ENCODE measurements at places on chromosomes 4 and X.

- no peak for DNase-seq
Observed at GRCh38 chr4:106615410-106615945, 246.9 kb upstream of the GIMD1 start.

DNA sequence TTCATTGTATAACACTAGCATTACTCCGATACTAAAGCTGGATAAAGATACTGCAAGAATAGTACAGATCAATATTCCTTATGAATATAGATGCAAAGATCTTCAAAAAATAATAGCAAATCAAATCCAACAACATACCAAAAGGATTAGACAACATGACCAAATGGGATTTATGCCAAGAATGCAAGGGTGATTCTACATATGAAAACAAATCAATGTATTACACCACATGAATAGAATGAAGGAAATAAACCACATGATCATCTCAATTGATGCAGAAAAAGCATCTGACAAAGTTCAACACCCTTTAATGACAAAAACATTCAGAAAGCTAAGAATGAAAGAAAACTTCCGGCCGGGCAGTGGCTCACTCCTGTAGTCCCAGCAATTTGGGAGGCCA, 42.8 kb downstream of the CUL4B start:
- no peak for DNase-seq

GRCh38 chrX:36266155-36266554, 346.6 kb downstream of the CFAP47 start:
- DNase-seq, result no peak

GRCh38 chrX:20515841-20516461, 249.2 kb upstream of the RPS6KA3 start:
- DNase-seq, result no peak

DNA sequence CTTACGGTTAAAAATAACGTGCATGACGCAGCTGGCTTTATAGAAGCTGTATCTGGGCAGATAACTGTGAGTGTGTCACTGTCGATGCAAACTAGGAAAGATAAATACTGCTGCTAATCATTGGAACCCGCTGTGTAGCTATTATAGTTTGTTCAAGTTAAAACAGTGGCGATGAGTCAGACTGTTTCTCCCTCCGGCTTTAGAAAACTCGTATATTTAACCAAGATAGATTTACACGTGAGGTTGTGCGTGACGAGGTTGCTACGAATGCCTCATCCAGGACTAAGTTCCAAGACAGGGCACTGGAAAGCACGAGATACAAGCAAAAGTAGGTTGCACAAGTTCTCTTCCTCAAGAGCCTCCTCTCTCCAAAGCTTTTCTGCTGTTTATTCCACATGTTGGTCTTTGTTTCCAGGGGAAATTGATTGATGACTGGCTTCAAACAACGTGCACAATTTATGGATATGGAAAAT, 270.7 kb downstream of the FBXW7 start:
- no peak for DNase-seq

GRCh38 chrX:40006106-40007017, 91.4 kb downstream of the BCOR start:
- DNase-seq, result no peak

DNA sequence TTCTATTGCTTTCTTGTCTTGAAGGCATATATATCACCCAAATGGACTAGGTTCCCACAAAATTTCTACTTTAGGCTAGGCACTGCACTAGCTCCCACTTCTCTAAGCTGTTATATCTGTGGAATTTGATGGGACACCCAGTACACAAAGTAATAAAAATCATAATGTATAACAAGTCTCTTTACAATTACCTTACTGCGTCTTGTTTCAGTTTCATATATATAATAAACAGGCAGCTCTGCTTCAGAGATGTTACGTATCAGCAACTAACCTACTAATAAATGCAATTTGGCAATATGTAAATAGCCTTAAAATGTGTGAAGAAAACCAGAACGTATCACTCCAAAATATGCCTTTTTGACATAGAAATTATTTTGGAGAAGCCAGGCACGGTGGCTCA, 42.0 kb upstream of the UGDH start:
- no peak for DNase-seq

- DNase-seq, result no peak
Observed at GRCh38 chrX:48972220-48973164, 848 bp upstream of the KCND1 start.

GRCh38 chr4:68272380-68272779, 26.9 kb upstream of the TMPRSS11B start:
- DNase-seq, result no peak

GRCh38 chr4:128776794-128777216, 32.7 kb upstream of the JADE1 start:
- DNase-seq, result no peak

DNA sequence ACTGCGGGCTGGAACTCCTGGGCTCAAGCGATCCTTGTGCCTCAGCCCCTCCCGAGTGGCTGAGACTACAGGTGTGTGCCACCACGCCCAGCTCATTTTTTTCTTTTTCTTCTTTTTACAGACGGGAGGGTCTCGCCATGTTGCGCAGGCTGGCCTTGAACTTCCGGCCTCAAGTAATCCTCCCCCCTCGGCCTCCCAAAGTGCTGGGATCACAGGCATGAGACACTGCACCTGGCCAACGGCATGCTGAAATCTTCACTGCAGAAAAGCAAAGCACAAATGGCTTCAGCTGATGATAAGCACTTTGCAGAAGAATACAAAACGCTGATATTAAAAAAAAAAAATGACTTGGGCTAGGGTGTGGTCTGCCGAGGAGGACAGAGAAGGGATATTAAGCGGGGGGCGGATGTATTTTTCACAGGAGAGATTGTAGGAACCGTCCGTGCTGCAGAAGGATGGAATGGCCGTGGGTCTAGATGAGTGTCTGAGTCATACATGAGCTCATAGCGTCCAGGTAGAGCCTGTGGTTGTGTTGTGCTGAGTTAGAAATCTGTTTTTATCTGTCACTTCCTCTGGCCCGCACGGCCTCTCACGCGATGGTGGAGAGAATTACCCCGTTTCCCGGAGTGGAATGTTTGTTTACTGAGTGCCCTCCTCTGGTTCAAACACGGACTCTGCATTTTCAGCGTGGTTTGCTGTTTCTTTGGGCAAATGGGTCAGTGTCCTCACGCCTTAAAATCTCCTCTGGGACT, 8.5 kb upstream of the AKAP17A start:
- DNase-seq, result peak; percentile 26

GRCh38 chr4:85409251-85409650, 65.7 kb upstream of the ARHGAP24 start:
- DNase-seq, result no peak

DNA sequence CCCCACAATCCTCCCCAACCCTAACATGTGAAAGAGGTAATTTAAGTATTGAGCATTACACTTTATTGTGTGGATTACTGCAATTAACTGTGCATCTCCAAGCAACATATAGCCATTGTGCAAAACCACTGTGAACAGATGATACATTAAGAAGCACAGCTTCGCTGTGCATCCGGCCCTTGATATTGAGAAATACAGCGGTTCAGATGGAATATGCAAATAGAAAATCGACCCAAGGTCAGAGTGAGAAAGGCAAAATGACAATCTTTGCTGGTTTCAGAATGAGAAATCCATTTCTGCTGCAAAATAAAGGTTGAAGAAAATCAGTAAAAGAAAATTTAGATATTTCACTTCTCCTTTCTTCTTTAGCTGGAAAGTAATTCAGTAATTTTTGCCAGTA, 805.9 kb upstream of the GRID2 start:
- DNase-seq, result no peak

DNA sequence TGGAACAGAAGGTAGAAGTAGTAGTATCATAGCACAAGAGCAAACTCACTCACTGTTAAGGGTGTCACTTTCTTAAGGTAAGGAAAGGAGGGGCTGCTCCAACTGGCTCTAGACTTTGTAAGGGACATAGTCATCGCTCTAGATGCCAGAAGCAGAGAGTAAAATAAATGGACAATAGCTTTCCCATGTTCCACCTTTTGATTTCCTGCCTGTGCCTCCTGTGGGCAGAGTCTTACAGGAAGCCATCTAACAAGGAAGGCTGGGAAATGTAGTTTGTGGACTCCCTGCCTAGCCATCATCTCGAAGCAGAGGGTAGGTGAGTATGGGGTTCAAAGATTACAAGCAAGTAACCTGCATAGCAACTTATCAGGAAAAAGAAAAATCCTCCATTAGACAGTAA, 1.7 kb upstream of the METTL14 start:
- DNase-seq, result no peak

GRCh38 chr4:146336410-146336807, 122.1 kb downstream of the REELD1 start:
- DNase-seq, result no peak

- no peak for DNase-seq
Observed at GRCh38 chr4:151316645-151317044, 8.8 kb downstream of the SH3D19 start.

DNA sequence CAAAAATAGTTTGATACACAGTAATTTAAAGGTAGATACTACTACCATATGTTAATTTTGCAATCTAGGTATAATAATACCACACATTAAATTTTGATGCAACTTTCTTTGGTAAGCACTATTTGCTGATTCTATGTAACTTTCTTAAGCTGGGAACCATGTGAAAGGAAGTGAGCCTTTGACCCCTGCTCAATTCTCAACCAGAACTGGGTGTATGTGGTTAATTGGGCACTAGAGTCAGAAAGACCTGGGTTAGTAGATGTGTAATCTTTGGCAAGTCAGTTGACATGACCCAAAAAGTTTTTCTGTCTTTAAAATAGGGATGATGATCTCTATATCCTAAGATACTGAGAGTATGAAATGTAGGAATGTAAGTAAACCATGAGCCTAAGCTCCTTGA, 22.4 kb downstream of the TLR2 start:
- no peak for DNase-seq

- no peak for DNase-seq
Observed at GRCh38 chr4:150973626-150974251, 41.3 kb downstream of the LRBA start.

DNA sequence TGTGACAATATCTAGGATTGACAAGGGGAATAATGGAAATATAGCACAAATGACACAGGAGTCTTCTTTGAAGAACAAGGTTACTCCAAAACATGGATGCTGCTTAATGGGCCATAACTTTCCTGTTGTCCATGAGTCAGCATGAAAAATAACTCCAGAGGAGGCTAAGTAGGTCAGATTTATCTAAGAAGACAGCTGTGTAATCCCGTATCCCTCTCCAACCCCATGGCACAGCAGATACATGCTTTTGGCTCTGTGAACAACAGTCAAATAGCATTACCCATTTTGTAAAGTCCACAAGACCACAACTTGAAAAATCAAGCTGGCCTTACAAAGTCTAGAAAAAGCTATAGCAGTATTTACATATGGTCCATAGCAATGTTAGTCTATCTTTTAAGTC, 2.1 kb upstream of the TMEM131L start:
- DNase-seq, result no peak

- no peak for DNase-seq
Observed at GRCh38 chr4:158411269-158411668, 110.4 kb upstream of the RXFP1 start.

DNA sequence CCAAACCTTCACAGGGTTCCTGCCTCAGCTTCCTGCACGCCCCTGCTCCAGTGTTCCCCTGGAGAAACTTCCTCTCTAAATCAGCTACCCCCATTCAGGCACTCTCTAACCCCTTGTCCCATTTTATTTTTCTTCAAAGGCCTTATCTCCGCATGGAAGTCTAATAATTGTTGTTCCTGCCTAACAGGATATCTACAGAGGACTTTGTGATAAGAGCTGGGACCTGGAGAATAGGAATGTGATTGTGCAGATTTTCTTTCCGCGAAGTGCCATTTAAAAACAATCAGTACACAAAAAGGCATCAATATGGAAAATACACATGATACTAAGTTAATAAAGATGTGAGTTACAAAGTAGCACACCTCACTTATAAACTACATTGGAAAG, 32.6 kb downstream of the LDB2 start:
- DNase-seq, result no peak

- DNase-seq, result no peak
Observed at GRCh38 chr4:87377816-87378215, 13.2 kb downstream of the HSD17B11 start.

GRCh38 chr4:171817026-171817425, 3.8 kb downstream of the GALNTL6 start:
- DNase-seq, result no peak

DNA sequence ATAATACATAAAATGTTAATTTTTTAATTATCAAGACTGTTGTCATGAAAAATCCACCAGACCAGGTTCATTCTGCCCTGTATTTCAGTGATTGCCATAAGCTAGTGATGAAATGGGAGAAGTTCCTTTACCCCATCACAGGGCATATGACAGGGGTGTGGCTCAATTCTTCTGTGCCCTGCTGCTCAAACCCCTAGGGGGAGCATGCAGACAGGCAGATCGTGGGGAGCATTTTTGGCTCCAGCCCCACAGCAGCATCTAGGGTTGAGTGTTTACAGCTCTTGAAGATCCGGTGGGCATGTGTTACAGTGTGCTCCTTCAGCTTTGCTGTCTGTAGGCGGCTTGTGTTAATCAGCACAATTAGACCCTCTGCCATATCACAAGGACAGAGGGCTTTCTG, 700.7 kb downstream of the PCDH18 start:
- no peak for DNase-seq

DNA sequence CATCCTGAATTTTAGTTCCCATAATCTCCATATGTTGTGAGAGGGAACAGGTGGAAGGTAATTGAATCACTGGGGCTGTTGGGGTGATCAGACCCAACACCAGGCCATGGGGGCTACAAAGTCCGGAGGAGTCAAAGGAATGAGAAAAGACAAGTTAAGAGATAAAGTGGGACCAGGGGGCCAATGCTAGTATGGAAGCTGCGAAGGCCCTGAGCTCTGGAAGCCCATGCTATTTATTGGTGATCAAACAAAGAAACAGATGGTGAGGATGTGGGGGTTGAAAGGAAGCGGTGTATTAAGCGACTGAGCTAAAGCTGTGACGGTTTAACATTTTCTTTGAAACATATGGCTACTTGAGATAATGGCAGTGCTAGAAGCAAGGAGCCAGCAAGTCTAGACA, 132.8 kb downstream of the PDGFC start:
- no peak for DNase-seq

- DNase-seq, result peak; percentile 22
Observed at GRCh38 chr4:80492761-80493160, 157.2 kb downstream of the CFAP299 start.

GRCh38 chrX:66553973-66554372, 84.9 kb downstream of the EDA2R start:
- DNase-seq, result no peak

- DNase-seq, result no peak
Observed at GRCh38 chrX:150933945-150934350, 35.5 kb upstream of the CD99L2 start.

- no peak for DNase-seq
Observed at GRCh38 chr4:109472343-109472761, 38.7 kb downstream of the SEC24B start.

DNA sequence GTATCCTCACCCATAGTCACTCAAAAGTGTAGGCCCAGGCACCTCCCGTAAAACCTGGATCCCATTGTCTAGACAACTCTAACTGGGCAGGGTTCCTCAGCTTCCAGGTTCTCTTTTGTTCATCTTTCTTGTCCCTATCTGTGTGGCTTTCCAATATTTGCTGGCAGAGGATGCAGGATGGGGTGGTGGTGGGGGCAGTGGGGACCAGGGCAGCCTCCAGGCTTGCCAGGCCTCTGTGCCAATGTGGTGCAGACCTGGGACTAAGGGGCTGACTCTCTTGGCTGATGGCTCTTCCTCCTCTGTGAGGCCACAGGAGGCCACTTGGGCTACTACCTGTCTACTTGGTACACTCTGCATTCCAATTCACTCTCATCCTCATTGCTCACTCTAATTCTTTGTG, 76.4 kb downstream of the NBDY start:
- DNase-seq, result no peak

GRCh38 chrX:20067709-20068561, 48.8 kb downstream of the MAP7D2 start:
- no peak for DNase-seq

GRCh38 chrX:148691456-148691855, 191.0 kb downstream of the AFF2 start:
- DNase-seq, result no peak

- no peak for DNase-seq
Observed at GRCh38 chrX:14964500-14964899, 91.3 kb downstream of the MOSPD2 start.
